ENCODE measurements at places on chromosomes 7 and 10.

DNA sequence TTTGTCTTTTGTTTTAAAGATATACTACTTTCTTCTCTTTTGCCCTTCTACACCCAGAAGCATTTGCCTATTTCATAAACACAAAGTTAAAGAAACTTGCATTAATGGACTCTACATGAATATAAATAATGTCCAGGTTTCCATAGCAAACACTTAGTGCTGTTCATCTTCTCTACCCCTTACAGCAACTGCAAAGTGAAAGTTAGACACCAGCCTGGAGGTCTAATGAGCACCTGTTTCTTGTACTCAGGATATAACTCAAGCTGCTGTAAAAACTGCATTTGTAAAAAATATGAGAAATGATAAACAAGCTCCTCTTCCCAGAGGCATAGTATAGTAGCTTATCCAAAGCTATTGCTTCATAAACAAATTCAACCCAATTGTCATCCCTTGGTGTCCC is 76.0 kb upstream of the RELN start:
- DNase-seq = no peak

GRCh38 chr7:103811997-103812396 is 177.5 kb downstream of the RELN start:
- DNase-seq = no peak

DNA sequence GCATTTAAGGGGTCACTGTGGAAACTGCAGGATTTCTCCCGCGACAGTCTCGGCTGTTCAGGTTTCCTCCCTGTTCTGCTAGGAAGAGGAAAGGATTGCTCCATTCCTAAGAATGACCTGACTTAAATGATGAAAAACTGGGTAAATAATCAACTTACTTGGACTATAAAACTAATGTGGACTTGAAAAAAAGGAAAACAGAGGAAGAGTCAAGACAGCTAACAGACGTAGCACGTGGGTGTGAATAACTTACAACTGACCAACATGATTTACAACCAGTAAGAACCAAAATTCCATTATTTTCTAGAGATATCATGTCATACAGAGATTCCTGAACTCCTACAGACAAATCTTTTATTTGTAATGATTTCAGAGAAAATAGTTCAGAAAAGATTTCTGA is 93.8 kb downstream of the ADAM12 start:
- no peak for DNase-seq

- DNase-seq = no peak
Observed at GRCh38 chr7:4066206-4066605, 615.9 kb upstream of the FOXK1 start.

DNA sequence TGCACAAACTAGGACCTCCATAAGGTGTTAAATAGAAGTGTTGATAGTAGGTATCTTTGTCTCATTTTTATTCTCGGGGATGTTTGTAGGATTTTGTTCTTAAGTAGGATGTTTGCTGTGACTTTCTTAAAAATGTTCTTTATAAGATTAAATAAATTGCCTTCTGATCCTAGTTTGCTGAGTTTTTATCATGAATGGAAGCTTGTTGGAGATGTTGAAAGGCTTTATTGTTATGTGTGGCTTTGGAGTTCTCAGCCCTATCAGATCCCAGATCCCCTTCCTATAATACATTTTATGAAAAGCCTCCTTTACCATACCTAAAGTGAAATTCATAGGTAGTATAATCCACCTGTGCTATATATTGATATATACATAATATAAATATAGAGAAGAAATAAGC is 40.1 kb downstream of the NHLRC2 start:
- DNase-seq = no peak

GRCh38 chr10:24974976-24975375 is 22.6 kb upstream of the PRTFDC1 start:
- no peak for DNase-seq

GRCh38 chr7:131536361-131536849 is 20.0 kb downstream of the PODXL start:
- no peak for DNase-seq

DNA sequence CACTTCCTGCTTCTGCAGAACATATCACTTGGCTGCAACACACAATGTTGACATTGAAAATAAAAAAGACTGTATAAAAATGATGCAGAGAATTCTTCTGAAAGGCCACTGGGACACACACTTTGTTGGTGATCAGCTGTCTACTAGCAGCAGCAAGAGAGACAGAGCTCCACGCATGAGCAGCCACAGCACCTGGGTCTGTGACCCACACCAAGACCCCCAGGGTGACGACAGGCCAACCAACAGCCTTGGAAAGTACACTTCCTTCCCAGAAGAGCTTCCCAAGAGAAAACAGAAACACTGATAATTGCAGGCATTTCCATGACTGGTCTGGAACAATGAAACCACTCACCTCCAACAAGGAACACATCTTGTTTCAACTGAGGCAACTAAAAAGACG is 239.0 kb downstream of the DIP2C start:
- DNase-seq = no peak

- peak; percentile 85 for DNase-seq
Observed at GRCh38 chr10:22436893-22437619, 91.8 kb downstream of the SPAG6 start.

GRCh38 chr10:47139121-47139520 is 160.9 kb upstream of the GDF10 start:
- DNase-seq = no peak

- no peak for DNase-seq
Observed at GRCh38 chr7:51471210-51471980, 154.8 kb upstream of the COBL start.

DNA sequence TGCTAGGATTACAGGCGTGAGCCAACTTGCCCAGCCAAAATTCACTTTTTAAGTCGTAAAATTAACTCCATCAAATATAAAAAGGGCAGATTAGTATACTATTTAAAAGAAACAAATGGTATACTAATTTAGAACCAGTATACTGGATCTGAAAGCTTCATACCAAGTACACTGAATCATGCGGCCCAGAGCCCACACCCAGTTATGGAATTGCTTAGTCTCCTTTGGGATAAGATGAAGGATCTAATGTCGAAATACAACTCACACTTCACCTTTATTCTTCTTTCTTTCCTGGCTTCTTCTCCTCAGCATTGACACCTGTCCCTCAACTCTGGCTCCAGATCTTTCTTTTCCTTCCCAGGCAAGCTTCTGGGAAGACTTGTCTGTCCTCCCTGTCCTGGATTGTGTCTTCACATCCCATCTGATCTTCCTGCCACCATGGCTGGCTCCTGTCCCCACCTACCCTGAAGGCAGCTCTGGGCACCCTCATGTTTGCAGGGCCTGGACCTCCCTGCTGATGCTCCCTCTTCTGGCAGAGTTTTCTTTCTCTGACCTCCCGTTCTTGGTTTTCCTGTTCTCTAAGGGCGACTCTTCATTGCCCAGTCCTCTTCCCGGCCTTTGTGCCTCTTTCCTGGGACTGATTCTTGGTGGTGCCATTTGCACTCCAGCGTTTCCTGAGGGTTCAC is 57.8 kb upstream of the CTBP2 start:
- DNase-seq = no peak

- peak; percentile 78 for DNase-seq
Observed at GRCh38 chr10:35642035-35642792, at the start of gene FZD8. FZD8 (minus strand) TSS chr10:35642296; CDS start chr10:35641429, 867 bp downstream.

GRCh38 chr7:103719070-103719469 is 270.4 kb downstream of the RELN start:
- no peak for DNase-seq

DNA sequence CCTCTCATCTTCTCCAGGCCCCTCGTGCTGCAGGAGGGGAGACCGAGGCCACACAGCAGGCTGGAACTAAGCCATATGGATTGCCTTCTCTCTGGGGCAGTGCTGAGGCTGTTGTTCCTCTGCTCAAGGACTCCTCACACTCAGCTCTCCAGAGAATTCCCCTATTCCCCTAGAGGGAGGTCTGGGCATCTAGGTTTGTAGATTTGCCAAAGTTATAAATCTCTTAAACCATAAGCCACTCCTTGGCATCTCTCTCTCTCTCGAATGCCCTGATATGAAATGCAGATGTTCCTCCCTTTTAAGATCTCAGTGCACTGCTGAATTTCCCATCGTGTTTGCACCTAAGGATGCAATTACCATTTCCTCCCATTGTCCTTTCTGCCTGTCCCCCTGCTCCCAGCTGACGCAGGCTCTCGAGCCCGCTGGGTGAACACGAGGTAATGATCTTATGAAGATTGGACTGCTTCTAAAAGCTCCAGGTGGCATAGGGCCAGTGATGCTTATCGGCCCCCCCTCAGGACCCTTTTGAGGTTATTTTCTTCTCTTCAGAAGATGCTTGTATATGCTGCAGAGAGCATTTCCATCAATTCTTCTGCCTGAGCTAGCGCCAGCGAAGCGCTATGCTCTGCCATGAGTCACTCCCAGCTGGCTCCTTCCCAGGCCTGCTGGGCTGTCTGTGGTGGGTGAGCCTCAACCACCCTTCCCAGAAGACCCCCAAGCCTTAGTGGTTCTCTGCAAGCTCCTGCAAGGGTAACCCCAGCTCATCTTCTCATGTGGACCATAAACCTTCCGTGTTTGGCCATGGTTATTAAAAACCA is 41.6 kb upstream of the AQP1 start:
- DNase-seq = no peak

- DNase-seq = no peak
Observed at GRCh38 chr7:747186-747585, 20.1 kb upstream of the PRKAR1B start.

- DNase-seq = no peak
Observed at GRCh38 chr7:104758504-104758903, 255.5 kb upstream of the KMT2E start.

DNA sequence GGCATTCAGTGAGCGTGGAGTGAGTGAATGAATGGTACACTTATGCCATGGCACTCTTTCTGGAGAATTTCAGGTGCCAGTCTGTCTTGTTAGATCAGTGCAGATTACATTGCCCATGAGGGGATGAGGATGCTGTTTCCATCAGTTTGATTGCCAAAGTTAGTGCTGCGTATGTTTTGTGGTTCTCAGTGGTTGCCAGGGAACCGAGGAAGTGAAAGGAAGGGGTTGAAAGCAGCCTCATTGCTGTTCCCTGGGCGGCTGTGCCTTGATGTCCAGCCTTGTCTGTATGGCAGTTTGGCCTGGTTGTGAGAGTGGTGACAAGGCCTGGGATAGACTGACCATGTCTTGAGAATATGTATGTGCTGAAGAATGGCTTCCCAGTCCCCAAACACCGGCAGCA is 30.2 kb downstream of the WBP1L start:
- peak; percentile 7 for DNase-seq

DNA sequence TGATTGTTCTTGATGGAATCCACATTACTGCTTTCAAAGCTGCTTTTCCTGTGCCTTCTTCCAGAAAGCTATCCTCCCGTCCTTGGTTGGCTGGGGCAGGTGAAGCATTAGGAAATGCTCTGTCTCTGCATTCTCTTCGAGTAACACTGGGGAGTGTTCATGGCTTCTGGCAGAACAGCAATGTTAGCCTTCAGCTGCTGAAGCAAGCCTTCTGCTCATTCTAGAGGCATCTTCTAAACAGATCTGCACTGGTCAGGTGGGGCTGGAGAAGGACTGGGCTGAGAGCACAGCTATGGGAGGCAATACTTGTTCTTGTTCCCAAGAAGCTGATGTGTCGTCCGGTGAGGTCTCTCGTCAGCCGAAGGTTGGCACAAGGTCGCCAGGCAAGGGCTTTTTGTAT is 80.6 kb downstream of the MGMT start:
- no peak for DNase-seq

GRCh38 chr7:40840990-40841389 is 706.2 kb downstream of the SUGCT start:
- DNase-seq = no peak

GRCh38 chr7:151871904-151872303 is 5.0 kb downstream of the PRKAG2 start:
- no peak for DNase-seq

DNA sequence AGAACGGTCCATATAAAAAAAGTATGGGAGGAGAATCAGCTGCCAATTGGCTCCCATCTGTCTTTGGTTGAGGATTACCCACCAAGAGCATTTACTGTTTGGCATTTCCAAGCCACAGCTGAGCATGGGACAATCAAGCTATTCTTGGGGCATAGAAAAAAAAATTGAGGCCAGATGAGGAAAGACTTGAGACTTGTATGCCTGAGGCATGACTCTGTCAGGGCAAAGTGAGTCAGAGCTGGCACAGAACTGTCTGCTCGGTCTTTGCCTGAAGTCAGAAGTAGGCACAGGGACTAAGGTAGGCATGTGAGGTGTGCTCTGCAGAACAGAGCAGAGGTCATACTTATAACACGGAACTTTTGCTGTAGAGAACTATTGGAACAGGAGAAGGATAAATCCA is 126.5 kb upstream of the CHRM2 start:
- DNase-seq = no peak

DNA sequence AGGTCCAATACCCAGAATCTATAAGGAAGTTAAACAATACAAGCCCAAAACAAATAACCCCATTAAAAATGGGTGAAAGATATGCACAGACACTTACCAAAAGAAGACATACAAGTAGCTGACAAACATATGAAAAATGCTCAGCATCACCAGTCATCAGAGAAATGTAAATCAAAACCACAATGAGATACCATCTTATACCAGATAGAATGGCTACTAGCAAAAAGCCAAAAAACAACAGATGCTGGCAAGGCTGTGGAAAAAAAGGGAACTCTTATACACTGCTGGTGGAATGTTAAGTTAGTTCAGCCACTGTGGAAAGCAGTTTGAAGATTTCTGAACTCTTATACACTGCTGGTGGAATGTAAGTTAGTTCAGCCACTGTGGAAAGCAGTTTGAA is 331.1 kb downstream of the KIF20B start:
- DNase-seq = no peak

GRCh38 chr7:138559448-138559847 is 99.4 kb downstream of the TRIM24 start:
- no peak for DNase-seq

GRCh38 chr7:120467676-120468075 is 194.7 kb downstream of the KCND2 start:
- no peak for DNase-seq

DNA sequence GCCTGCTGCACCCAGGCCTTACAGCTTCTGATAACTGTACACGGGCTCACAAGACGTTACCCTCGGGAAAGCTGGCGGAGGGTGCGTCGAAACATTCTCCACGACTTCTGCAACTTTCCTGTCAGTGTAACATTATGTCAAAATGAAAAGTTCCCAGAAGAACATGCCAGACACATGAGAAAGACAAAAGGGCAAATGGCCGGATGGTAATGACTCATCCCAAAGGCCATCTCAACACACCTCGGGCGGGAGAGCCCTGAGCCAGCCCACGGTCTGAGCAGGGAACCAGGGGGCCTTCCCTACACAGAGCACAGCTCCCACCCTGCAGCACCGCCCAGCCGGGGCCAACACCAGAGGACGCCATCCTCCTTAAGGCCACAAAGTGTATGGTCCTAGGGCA is 118.7 kb downstream of the MAD1L1 start:
- no peak for DNase-seq

- DNase-seq = no peak
Observed at GRCh38 chr10:34255035-34255434, 560.1 kb downstream of the PARD3 start.

Data from stimulated activated CD4-positive, alpha-beta T cell treated with anti-CD3 and anti-CD28 coated beads, Interleukin-4, amount 100 ng/mL, for 24 hours (primary cell).